ENCODE measurements at places on chromosomes 3 and 15.

DNA sequence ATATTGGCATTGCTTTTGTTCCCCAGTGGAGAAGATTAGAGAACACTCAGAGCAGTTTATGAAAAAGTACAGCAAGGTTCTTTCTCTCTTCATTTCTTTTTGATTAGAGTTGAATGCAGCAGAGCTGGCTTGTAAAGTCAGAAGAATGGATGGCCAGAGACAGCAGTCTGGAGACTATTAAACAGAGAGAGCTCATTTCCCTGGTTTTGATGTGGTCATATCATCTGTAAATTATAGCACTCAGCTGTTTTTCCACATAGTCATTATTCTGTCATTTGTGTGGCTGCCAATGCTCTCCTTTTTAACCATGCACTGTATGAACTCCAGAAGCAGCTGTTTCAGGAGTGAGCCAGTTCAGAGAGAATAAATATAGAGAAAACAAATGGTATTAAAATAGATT lies 177.4 kb upstream of the CRBN start:
- DNase-seq = no peak

DNA sequence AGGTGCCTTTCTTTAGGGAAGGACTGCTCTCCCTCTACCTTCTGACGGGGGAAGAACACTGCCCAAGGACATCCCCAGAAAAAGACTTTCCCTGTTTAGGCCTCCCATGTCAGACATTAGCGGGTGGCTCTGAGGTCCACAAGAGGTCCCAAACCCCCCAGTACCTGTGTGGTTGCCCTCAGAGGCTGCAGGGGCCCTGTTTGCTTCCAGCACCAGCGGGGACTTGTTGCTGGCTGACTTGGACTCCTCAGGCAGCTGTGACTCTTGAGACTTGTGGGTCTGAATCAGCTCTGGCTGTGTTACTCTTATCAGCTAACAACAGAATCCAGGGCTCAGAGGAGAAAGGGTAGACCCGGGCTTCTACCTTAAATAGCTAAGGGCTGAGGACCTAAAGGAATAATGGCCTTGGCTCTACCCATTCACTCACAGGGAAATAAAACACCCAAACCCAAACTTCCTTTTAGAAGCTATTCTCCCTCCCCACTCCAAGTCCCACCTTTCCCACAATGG lies 39.2 kb downstream of the SEMA3G start:
- DNase-seq = no peak

- no peak for DNase-seq
Measured at GRCh38 chr3:133089906-133090485, 51.8 kb downstream of the TMEM108 start.

DNA sequence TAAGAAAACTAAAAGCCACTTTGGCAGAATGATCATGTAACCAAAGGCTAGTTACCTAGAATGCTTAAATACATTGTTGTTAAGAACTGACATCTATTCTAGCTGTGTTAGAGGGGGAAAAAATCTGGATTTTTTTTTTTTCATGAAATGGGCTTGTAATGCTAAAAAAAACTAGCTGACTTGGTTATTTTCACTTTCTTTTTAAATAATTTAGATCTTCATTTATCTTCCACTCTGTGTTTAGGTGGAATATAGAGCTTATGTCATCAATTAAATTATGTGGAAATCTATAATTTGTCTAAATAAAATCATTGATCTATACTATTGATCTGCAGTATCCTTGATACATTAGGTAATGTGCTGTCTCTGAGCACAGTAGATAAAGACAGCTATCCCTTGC lies 217.4 kb downstream of the TCF12 start:
- no peak for DNase-seq

- DNase-seq = no peak
Measured at GRCh38 chr3:58522759-58523425, 14.1 kb downstream of the ACOX2 start.

DNA sequence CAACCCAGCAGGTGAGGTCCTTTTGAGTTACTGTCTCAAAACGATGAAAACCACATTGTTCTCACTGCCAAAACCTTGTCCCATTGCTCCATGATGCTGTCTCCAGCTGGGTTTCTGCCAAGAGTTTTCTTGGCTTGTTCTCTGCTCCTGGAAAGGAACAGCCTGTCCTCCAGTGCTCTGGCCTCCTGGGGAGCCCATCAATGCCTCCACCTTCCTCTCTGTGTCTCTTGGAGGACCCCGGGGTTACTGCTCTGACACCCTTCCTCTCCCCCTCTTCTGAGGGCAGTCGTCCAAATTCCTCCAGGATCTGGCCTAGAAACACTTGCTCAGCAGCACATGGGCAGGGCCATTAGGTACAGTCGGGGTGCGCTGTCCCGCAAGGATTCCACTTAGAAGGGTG lies 63.9 kb upstream of the RGMA start:
- DNase-seq = no peak

- no peak for DNase-seq
Measured at GRCh38 chr3:60854791-60855190, 396.5 kb downstream of the FHIT start.

- no peak for DNase-seq
Measured at GRCh38 chr3:39362812-39363211, 20.4 kb upstream of the SLC25A38 start.

GRCh38 chr3:155663467-155664212 lies 81.2 kb downstream of the PLCH1 start:
- DNase-seq = no peak
